Activated T-helper 1 cell treated with anti-CD3 and anti-CD28 coated beads, Interleukin-2, amount 50 U/mL, for 16 hours (primary cell): ENCODE measurements at places on chromosomes 7 and 10.

DNA sequence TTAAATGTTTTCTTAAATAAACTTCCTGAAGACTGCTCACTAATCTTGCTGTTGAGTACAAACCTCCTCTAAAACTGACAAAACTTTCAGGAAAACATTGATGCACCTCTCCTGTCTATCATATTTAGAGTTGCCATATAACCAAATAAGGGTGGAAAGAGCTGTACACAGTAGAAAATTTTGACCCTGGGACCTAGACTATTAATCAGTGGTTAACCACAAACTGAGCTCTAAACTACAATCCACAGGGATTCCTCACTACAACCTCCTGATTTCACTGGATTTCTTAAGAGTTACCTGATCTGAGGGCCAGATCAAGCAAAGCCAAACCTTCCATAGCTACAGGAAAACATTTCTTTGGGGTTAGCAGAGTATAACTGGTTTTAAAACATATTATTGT lies 39.9 kb upstream of the WNT16 start:
- DNase-seq = no peak

GRCh38 chr7:149616898-149617297 lies 119.3 kb upstream of the ZNF746 start:
- no peak for DNase-seq

GRCh38 chr7:126843336-126843735 lies 409.4 kb downstream of the GRM8 start:
- DNase-seq = no peak

DNA sequence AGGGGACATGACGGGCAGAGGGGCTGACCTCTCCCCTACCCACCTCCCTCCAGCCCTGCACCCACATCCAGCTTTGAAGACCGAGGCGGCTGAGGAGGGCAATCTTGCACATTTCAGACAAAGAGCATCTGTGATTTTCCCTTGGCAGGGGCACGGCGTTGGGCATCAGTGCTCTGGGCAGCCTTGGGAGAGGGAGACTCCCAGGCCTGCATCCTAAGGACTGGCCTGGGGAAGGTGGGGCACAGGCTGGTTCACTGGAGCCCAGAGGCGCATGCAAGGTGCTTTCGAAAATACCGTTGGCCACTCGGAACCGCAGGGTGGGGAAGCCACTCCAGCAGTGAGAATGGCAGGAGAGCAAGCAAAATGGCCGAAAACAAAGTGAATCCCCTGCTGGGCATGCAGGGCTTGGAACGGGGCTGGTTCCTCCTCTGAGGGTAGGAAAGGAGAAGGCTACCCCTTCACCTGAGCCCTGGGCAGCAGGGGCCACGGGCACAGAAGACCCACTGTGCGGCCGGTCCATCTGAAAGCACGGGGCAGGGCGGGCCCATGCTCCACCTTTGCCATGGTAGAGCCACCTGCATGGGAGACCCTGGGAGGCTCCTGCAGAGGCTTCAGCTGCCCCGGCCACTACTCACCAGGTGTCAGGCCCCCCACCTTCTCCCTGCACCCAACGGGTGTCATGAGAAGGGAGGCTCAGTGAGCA lies 49.8 kb downstream of the EBF3 start:
- DNase-seq = no peak

GRCh38 chr7:78203042-78203720 lies 404.6 kb downstream of the PHTF2 start:
- DNase-seq = no peak

- no peak for DNase-seq
Observed at GRCh38 chr7:33137103-33137502, 7.7 kb downstream of the BBS9 start.
